ENCODE measurements at places on chromosomes 4 and X.

DNA sequence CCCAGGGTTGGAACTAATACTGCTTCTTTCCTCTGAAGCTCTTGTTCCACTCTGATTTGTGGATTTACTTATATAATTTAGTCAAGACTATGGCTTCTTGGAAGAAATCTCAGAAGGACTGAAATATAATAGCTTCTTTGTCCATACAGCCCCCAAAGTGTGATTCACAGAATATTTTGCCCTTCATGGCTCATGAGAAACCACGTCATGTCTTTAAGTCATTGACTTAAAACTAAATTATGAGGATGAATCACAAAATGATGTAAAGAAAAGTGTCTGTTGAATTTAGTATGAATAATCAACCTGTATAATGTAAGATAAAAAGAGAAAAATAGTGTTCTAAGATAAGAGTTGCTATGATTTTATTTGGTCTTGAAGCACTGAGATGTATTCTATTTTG is 43.3 kb upstream of the AGA start:
- no peak for DNase-seq

GRCh38 chrX:9912351-9913145 is 54.6 kb upstream of the CLDN34 start:
- peak; percentile 23 for DNase-seq

GRCh38 chr4:121182296-121182695 is 18.2 kb upstream of the TNIP3 start:
- DNase-seq = no peak

- DNase-seq = no peak
Measured at GRCh38 chr4:147913137-147913536, 181.2 kb downstream of the ARHGAP10 start.

- DNase-seq = no peak
Measured at GRCh38 chrX:22246620-22247019, 26.1 kb upstream of the CBLL2 start.

DNA sequence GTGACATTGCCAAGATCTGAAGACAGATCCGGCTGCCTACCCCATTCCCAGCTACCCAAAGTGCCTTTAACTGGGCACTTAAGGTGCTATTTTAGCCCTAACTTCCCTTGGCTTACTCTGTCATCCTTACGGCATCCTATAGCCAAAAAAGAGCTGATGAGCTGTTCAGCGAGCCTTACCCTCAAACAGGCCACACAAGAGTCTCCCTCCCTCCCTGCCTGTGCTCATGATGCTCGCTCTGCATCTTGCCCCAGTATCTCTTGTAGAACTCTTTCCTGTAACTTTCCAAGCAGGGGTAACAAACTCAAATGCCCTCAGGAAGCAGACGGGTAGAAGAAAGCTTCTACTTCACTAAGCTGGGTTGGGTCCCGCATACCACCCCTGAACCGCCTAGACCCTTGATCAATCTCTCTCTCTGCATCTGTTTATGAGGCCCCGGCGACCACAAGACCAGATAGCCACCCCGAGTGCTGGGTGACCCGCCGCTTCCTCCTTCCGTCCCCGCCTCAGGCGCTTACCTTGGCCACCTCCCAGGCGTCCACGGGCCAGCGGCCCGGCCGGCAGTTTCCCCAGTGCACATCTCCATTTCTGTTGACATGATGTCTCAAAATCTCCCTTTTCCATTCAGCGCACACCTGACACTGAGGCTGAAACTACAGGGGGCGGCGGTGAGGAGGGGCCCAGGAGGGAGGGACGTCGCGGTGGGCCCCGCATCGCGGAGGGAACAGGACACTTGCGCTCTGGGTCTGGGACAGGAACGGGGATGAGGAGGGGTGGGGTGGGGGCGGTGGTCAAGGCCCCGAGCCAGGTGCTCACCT is 663 bp downstream of the CXorf38 start:
- no peak for DNase-seq
